Stimulated activated naive CD8-positive, alpha-beta T cell treated with anti-CD3 and anti-CD28 coated beads, Interleukin-15, Interleukin-2, amounts not matched to agents 100 U/mL and 50 U/mL, for 24 hours (primary cell): ENCODE measurements at places on chromosomes 3 and 15.

GRCh38 chr15:37076543-37076942, 23.8 kb downstream of the MEIS2 start:
- DNase-seq, result no peak

DNA sequence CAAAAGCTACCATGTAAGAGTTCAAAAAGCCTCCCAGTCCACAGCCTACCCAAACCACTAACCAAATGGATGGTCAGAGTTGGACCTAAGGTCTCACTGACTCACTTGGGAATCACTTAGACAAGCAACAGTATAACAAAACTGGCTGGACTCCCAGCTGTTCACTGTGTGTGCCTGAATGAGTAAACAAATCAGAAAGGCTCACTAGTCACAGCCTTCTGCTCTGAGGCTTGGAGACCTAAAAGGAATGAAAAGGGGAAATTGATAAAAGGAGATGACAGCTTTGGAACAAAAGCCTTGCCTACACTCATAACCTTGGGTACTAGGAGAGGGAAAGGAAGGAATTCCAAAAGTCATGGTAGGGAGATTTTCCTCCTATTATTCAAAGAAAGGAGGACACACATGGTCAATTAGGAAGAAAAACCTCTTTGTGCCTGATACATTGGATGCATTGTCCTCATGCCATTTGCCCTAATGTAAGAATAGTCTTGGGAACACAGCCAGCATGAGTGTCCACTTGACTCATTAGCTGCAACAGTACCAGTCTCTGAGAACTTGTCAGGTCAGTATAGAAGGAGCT, 92.3 kb downstream of the FRMD5 start:
- no peak for DNase-seq

GRCh38 chr3:13865106-13865505, 14.8 kb downstream of the WNT7A start:
- no peak for DNase-seq

DNA sequence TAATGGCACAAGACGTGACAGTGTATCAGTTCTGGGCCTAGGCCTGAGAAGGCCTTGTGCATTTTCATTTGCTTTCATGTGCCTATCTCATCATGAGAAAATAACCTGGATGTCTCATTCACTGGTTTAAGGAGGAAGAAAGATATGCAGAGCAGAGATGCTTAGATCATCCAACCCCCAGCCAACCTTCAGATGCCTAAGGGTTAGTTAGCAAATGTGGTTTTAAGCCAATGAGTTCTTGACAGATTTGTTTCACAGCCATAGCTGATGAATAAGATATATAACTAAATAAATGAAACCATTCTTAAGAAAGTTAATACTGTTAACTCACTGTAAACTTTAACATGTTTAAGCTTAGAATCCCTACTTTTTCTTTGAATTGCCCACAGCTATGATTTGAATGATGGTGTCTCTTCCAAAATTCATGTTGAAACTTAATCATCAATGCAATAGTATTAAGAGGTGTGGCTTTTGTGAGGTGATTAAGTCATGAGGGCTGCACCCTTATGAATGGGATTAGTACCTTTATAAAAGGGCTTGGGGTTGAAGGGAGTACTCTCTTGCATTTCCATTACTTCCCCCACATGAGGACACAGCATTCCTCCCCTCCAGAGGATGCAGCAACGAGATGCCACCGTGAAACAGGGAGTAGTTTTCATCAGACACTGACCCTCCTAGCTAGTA, 324.6 kb upstream of the TBC1D5 start:
- DNase-seq, result no peak

GRCh38 chr3:98952404-98952803, 50.9 kb upstream of the DCBLD2 start:
- no peak for DNase-seq
